Stimulated activated CD8-positive, alpha-beta memory T cell treated with anti-CD3 and anti-CD28 coated beads, Interleukin-15, amount 100 ng/mL, for 4 hours (primary cell): ENCODE measurements at places on chromosomes 2 and 18.

- DNase-seq: no peak
Observed at GRCh38 chr18:51739044-51739666, 541.7 kb upstream of the MEX3C start.

DNA sequence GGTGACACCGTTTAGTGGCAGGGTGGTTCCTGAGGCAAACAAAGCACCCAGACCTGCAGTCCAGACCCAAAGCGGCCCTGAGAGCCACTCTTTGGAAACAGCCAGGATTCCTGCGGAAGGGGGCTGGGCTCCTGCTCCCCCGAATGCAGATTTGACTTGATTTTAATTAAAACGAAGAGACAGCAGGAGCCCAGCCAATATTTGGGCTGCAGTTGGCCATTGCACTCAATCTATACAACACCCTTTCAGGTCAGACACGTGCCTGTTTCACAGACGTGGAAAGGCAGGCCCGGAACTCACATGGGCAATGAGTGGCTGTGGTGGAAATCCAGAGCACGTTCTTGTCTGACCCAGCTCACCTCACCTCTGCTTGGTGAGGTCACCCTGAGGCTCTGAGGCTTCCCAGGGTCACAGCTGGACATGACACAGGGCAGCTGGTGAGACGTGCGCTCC, 122.4 kb downstream of the NDUFA10 start:
- no peak for DNase-seq

DNA sequence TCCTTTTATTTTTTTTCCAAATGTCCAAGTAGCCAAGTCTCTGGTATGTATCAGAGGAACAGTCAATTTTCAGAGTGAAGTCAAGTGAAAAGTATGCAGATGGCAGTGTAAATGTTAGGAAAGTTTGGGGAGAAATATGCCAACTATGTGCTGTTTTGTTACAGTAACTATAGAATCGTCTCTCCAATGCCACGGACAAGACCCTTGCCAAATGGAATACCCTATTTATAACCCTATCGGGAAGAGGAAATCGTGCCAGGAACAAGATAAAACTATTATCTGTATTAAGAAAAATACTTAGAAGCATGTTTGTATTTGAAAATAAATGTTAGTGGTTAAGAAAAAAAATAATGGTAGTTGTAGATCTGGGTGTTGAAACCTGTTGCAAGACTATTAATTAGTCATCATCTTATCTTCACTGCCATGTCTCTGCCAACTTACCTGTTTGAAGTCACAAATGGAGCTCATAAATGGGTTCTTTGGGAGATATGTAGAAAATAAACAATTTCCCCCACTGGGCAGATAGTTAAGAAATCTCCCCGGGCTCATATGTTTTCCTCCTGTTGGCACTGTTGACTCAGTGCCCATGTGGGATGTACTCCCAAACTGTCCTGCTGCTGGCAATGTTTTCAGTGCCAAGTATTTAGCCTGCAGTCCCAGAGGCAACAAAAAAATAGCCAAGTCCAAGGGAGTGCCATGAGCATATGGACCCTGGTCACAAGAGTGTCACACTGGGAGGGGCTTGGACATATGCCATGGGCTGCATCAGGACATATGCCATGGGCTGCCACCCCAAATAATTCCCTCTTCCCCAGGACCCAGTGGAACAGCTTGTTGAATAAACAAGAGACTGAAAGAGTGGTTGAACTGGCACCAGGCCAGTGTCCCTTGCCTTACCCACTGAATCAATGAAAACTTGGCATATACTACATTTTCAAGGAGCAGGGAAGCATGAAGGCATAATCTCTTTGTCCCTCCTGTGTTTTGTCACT, 366.9 kb downstream of the OSR1 start:
- DNase-seq: no peak

DNA sequence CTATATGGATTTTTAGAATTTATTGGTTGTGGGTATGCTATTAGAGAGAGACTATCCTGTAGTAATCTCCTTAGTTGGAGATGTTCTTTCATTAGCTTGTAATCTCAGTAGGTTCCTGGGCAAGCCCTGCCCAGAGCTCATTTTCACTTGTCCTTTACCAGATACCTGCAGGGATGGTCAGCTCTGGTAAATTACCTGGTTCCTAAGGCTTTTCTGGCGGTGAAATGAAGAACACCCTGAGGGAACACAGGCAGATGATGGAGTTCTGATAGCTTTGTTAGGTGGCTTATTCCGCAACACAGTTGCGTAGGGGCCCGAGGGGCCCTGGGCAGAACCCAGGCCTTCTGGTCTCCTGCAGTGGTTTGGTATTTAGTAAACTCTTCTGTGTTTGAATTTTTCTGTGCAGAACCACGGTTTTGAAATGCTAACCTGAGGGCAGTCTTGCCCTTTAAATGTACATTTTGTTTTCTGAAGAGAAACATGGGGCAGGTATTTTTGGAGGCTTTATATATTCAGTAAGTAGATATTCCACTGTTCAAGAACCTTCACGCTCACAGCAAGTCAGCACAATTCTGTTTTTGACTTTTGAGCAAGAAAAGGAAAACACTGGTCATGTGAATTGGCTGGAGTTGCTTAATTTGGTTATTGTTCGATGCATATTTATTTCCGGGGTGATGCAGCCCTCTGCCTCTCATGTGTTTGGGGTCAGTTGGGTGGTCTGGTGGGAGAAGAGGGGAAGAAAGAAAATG, 22.4 kb downstream of the ZNF532 start:
- DNase-seq: no peak

GRCh38 chr2:197369228-197369932, 58.8 kb upstream of the ANKRD44 start:
- DNase-seq: no peak

- DNase-seq: no peak
Observed at GRCh38 chr2:10538224-10538894, 90.2 kb upstream of the ODC1 start.

GRCh38 chr18:42211201-42211600, 256.2 kb downstream of the PIK3C3 start:
- no peak for DNase-seq

- no peak for DNase-seq
Observed at GRCh38 chr2:181234487-181234891, 222.7 kb upstream of the ITGA4 start.

- no peak for DNase-seq
Observed at GRCh38 chr2:118903551-118904479, 38.2 kb upstream of the MARCO start.

DNA sequence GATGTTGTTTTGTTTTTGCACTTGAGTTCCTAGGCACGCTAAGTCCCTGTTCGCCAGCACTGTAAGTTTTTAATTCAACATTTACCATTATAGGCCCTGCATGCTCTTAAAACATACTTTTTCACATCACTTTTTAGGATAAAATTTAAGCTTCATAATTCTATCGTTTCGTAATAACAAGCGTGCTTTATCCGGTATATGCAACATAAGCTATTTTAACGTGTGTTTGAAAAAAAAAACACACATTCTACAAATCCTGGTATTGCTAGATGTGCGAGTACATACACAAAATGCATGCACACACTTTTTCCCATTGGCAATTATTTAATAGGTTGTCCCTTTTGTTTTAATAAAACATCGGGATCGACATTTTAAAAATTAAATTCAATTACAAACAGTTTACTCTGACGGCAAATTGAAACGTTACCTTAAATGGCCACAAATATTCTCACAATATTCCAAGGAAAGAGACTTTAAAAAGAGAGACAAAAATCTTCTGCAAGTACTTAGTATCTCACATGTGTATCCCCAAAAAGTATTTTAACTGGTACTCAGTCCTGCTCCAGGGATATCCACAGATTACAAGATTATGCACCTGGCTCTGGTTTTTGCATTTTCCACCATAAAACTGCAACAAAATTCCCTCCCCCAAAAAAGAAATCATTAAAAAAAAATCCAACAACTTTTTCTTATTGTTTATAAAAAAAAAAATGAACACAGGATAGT, 1.0 kb upstream of the TCF4 start:
- DNase-seq: no peak
